ENCODE measurements at places on chromosomes 7 and 10. TPM values are rescaled to one million over a fixed set of nuclear protein-coding genes. Genes with fewer than 3 reads are reported as not detected.

DNA sequence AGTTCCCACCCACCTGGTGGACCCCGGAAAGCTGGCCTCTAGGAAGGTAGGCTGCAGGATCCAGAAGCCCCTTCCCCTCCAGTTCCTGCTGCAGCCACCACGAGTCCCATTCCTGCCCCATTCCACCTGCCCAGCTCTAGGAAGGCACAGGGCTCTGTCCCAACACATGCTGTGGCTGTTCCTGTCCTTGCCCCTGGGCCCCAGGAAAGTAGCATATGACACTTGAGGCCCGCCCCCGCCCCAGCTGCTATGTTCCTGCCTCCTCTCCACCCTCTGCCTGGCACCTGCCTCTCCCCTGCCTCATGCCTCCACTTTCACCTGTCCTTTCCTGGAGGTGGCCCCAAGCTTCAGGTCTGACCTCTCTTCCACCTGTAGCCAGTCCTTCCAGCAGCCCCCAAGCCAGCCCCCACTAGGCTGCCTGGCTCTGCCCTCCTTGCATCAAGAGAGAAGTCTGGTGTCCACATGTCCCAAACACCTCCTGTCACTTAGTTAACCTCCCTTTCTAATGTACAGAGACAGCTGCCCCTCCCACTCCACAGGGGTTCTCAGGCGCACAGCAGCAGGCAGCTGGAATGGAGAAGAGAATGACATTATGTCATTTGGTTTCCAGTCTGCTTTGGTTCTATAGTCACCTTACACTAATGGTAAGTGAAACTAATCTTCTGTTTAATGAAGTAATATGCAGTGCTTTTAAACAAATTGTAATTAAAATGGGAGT lies 22.7 kb downstream of the YKT6 start:
- DNase-seq, result no peak

- no peak for DNase-seq
Observed at GRCh38 chr10:7184660-7185366, 226.0 kb downstream of the SFMBT2 start.

DNA sequence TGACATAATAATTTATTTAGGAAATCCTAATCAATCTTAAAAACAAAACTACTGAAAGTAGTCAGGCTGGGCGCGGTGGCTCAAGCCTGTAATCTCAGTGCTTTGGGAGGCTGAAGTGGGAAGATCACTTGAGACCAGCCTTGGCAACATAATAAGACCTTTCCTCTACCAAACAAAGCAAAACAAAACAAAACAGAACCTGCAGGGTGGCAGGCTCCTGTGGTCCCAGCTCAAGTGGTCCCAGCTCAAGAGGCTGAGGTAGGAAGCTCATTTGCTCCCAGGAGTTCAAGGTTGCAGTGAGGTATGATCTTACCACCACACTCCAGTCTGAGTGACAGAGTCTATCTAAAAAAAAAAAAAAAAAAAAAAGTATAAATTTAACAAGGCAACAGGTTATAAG lies 748.0 kb downstream of the CNTNAP2 start:
- no peak for DNase-seq

GRCh38 chr7:114104035-114104434 lies 185.2 kb upstream of the PPP1R3A start:
- DNase-seq, result no peak

- no peak for DNase-seq
Observed at GRCh38 chr10:8640878-8641277, 586.4 kb downstream of the GATA3 start.

DNA sequence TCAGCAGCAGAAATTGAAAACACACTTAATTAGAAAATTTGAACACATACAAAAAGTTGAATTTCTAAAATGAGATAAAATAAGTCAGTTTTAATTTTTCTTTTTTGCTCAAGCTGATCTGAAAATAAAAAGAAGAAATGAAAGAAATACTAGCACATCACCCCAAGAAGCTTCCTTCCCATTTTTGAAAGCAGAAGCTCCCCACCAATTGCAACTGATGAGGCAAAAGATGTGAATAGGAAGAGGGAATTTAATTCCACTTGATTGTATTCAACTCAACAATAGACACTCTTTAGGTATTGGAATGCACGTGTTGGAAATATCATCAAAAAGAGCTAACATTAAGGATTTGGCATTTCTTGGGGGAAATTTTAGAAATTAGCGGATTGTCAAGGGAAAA lies 175.8 kb downstream of the TRIL start:
- DNase-seq, result no peak

DNA sequence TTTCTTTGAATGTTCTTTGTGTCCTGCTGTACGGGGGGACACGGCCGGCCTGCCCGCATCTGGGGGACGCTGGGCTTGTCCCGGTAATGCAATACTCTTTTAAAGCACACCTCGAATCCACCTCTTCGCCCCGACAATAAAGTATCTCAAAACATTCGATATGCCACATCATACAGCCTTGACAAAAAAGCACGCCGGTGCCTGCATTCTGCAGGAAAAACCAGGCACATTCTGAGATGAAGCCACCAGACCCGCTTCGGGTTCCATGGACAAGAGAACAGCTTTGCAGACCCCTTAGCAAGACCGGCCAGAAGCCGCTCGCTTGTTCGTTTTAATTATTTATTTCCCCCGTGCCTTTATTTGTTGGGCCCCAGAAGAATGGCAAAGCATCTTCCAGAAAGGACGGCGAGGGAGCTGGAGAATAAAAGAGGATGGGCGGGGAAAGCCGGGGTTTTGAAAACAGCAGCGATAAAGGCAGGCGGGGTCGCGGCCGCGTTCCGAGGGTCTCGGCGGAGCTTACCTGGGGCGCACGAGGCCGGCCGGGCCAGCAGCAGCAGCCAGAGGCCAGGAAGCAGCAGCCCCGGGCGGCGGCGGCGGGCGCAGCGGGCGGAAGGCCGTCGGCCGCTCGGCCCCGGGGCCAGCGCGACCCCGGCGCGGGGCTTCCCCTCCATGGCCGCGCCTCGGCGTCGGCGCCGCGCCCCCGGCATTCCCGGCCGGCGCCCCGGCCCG lies 462 bp downstream of the KIAA1549 start:
- DNase-seq, result no peak

Gene MYPN
- polyA plus RNA-seq, result 0.04 TPM

Gene PCLO
- 7.6 TPM for polyA plus RNA-seq

Gene OR2A2
- polyA plus RNA-seq, result not detected
